ENCODE measurements at places on chromosomes 11 and 22.

DNA sequence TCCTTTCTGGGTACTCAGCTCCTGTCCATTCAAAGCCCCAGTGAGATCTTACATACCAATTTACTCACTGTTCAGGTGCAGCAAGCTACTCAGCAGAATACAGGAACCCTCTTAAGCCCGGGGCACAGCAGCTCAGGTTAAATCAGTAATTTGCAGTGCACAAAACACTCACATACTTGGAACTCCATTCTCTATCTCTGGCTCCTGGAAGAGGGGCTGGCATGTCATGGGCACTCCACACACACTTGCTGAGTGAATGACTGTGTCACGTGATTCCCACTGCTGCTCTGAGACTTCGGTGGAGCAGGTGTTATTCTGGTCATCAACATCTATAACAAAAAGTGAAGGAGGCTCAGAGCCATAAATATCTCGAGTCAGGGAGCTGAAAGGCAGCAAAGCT is 157.3 kb upstream of the BDNF start:
- no peak for DNase-seq

DNA sequence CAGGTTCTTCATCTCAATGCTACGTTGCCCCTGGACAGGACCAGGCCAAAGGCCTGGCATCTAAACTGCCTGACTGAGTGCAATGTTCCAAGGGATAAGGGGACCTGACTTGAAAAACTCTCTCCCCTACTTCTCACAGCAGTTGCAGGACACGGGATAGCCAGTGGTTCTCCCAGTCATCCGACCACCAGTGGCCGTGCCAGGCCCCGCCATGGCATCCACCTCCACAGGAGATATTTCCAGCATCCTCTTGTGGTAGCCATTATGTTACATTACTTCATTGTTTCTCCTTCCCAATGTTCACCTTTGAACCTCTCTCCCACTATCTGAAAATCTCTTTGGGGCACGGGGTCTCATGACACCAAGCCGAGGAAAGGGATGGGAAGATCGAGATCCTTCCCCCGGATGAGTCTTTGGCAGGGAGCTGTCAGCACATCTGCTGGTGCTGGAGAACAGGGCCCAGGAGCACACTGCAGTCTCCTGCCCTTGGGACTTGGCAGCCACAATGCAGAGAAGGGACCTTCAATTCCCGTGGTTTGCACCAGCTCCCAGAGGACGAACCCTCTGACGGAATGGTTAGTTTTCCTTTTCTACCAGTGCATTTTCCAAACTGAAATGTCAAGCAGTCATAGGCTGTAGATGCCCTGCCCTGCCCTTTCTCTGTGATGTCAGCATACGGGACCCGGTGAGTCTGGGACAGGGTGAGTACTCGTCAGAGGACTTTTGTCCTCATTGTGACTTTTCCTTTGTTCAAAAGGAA is 121.2 kb downstream of the ETS1 start:
- DNase-seq: no peak

DNA sequence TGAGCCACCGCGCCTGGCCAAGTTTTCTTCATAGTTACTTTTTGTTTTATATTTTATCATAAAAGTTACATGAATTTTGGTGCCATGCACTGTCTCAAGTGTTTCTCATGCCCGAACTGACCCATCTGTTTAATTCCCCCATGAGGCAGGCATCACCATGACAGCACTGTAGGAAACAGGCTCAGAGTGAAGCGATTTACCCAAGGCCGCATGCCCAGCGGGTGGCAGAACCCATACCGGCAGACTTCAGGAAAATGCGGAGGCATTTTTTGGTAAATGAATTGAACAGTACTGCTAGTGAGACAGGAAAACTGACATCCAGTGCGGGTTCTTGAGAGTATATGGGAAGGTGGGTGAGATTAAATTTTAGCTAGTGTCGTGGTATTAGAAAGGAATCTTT is 19.0 kb downstream of the CECR2 start:
- no peak for DNase-seq

DNA sequence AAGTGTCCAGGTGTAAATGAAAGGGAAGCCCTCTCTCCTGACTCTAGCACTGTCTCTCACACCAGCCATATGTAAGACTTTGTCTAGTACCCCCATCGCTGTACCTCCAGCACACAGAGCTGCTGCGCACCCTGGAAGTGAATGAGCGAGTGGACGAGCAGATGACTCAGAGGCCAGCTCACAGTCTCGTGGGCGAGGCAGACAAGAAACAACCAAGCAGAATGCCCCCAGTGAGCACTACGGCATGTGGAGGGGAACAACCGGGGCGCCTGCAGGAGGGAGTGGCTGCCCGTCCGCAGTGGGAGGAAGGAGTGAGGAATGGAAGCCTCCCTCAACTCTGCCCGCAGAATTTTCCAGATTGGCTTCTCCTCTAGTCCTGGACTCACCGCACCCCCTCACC is 46.4 kb downstream of the MCM5 start:
- DNase-seq: peak; percentile 95

DNA sequence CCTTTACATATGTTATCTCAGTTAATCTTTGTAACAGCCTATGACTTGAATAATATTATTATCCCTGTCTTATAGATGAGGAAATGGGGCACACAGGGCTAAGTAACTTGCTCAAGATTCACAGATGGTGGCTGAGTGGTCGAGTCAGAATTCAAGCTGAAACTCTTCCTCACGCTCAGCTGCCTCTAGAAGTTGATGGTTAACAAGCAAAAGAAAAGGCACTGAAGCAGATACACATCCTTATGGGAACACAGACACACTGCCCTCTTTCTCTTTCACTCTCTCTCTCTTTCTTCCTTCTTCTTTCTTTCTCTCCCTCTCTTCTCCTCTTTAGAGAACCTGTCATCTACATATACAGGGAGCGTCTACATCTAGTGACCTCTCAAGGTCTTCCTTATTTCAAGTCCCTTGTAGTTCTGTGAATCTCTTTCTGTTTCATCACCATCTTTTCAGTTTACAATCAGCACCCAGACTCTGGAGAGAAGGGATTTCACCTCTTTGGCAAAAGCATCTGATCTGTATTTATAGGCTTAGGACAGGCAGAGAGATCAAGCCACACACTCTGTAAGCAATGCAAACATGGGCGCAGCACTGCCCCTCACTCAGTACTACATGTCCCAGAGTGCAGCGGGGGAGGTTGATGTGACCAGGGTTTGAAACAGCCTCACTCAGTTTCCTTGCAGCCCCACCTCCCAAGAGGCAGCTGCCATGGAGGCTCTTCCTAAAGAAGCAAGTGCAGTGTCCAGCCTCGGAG is 75.7 kb downstream of the GRAMD1B start:
- no peak for DNase-seq

- DNase-seq: no peak
These were observed 61.6 kb downstream of the CASP12 start for GRCh38 chr11:104836691-104837090.

GRCh38 chr22:17121233-17122195 is at the start of gene TMEM121B:
Gene TMEM121B, minus strand, starts transcription at chr22:17121360. Its CDS starts 233 bp downstream, at chr22:17121127.
- peak; percentile 69 for DNase-seq

GRCh38 chr11:75510004-75510722 is 15.6 kb downstream of the GDPD5 start:
- DNase-seq: no peak

GRCh38 chr22:38465673-38466490 is 2.0 kb upstream of the KDELR3 start:
- no peak for DNase-seq

GRCh38 chr22:28910569-28911303 is 27.4 kb downstream of the ZNRF3 start:
- no peak for DNase-seq

DNA sequence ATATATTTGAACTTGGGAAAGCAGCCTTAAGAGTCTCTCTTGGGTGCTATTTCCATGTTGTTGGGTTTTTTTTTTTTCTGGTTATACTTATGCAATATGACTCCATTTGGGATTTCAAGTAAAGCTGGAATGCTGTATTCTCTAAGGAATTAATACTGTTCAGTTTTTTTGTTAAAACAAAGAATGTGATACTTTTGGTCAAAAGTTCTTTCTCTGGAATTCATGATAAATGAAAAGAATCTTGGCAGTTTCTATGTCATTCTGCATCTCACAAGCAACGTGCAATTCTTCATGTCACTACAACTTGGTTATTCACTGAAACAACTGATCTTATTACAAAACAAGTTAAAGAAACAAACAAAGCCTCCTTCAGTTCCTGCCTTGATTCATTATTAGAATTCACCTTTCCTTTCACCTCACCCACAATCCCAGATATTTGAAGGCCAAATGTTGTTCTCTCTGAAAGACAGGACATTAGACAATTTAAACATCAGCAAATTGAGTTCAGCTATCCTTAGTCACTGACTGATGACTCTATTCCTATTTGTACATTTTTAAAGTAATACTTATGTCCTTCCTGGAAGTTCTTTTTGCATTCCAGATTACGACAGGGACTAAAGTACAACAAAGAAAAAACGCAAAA is 176.2 kb downstream of the SBF2 start:
- DNase-seq: peak; percentile 49

DNA sequence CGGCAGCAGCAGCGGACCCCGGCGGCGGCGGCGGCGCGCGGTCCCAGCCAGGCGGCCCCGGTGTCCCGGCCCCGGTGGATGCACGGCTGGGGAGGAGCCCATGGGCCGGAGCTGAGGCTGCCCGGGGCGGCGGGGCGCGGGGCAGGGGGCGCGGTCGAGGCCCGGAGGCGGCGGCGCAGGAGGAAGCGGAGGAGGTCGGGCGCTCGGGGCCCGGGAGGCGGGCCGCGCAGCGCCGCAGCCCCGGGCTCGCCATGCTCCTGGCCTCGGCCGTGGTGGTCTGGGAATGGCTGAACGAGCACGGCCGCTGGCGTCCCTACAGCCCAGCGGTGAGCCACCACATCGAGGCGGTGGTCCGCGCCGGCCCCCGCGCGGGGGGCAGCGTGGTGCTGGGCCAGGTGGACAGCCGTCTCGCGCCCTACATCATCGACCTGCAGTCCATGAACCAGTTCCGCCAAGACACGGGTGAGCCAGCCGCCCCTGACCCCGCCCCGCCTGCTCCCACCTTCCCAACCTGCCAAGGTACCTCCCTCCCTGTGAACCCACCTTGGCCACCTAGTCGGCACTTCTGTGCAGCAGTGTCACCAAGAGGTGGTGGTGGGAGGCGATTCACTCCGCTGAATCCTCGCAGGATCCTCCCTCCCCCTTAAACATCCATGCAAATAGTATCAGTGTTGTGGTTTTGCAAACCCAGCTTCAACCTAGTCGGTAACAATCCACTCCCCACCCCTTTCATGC is 580 bp downstream of the DTX4 start:
- DNase-seq: no peak

GRCh38 chr11:21415606-21416005 is 746.2 kb downstream of the NELL1 start:
- no peak for DNase-seq

GRCh38 chr11:10659339-10660216 is 34.0 kb downstream of the IRAG1 start:
- peak; percentile 95 for DNase-seq

- no peak for DNase-seq
These were observed 12.4 kb downstream of the ADM start for GRCh38 chr11:10317151-10317755.

- DNase-seq: no peak
These were observed 4.2 kb downstream of the GAL3ST3 start for GRCh38 chr11:66044757-66045156.

GRCh38 chr11:125916683-125917347 is 12.5 kb downstream of the DDX25 start:
- no peak for DNase-seq

DNA sequence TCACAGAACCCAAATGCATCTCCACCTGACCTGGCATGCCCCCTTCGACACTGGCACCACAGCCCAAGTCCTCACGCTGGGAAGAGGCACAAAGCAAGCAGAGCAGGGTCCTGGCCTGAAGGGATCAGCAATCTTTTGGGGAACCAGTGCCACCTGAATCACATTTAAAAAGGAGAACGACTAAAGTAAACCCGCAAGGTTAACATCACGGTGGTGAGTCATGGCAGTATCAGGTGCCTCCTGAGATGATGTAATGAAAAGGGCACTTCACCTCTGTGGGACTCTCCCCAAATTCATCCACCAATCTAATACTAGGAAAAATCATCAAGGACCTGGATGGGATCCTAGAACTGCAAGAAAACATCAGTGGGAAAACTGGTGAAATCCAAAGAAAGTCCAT is 44.9 kb downstream of the PACSIN2 start:
- no peak for DNase-seq

GRCh38 chr11:15969701-15970329 is 386.5 kb downstream of the SOX6 start:
- DNase-seq: peak; percentile 45

GRCh38 chr11:359181-359714 is 10.1 kb upstream of the B4GALNT4 start:
- DNase-seq: no peak

DNA sequence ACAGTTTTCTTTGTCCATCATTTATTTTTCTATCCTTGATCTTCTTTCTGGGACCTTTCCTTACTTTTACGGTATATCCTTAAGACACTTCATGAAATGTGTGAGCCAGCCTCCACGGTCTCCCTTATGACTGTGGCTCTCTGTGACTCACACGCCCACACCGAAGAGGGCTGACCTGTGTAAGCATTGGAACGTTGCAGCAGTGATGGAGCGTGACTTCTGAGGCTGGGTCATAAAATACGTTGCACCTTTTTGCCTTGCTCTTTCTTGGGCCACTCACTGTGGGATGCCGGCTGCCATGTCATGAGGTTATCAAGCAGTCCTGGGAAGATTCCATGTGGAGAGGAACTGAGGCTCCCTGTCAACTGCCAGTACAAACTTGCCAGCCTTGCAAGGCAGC is 96.3 kb upstream of the RAB1B start:
- peak; percentile 64 for DNase-seq

- DNase-seq: peak; percentile 38
These were observed 84.1 kb downstream of the NXPE2 start for GRCh38 chr11:114762408-114762807.

- DNase-seq: no peak
These were observed 45.3 kb downstream of the PPARA start for GRCh38 chr22:46195487-46196165.

- DNase-seq: peak; percentile 74
These were observed 16.7 kb upstream of the ZC3H12C start for GRCh38 chr11:110076371-110076965.

GRCh38 chr11:12435264-12435663 is 57.9 kb downstream of the PARVA start:
- DNase-seq: no peak

DNA sequence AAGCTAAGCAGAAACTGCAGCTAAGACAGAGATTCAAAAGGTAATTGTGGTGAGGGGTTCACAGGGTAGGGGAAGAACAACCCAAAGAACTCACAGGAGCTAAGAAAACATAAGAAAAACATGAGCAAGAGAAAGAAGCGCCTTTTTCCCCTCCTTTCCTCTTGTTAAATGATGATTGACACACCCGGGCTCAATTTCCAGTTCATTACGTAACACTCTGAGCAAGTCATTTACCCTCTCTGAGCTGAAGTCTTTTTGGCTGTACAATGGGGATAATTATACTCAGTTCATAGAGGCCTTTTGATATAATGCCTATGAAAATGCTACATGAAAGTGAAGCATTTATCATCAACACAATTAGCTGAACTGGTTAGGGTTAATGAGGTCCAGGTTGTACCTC is 17.2 kb downstream of the LRP4 start:
- no peak for DNase-seq

GRCh38 chr11:72807021-72807693 is 7.1 kb upstream of the ATG16L2 start:
- DNase-seq: no peak
